Central memory CD8-positive, alpha-beta T cell (primary cell): ENCODE measurements at places on chromosomes 13 and 19.

- no peak for DNase-seq
Measured at GRCh38 chr19:47005164-47005641, 14.4 kb upstream of the NPAS1 start.

- DNase-seq = no peak
Measured at GRCh38 chr19:50377051-50377461, 799 bp downstream of the NR1H2 start.

- DNase-seq = no peak
Measured at GRCh38 chr13:34696296-34696695, 245.8 kb upstream of the NBEA start.

GRCh38 chr13:99893567-99893966 is 78.0 kb downstream of the ZIC5 start:
- no peak for DNase-seq

DNA sequence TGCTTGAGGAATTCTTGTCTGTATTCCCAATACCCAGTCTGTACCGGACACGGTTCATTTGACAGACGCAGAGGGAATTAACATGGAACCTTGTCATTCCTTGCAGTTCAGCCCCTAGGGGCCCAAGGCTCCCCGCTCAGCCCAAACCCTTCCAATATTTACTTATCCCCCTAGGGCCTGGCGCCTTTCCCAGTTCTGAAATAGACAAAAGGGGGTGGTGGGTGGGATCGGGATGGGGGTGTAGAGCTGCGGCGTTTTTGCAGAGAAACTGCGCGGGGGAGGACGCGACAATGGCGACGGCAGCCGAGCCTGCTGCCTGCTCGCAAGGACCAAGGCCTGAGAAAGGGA is 583 bp downstream of the AKAP8L start:
- no peak for DNase-seq

DNA sequence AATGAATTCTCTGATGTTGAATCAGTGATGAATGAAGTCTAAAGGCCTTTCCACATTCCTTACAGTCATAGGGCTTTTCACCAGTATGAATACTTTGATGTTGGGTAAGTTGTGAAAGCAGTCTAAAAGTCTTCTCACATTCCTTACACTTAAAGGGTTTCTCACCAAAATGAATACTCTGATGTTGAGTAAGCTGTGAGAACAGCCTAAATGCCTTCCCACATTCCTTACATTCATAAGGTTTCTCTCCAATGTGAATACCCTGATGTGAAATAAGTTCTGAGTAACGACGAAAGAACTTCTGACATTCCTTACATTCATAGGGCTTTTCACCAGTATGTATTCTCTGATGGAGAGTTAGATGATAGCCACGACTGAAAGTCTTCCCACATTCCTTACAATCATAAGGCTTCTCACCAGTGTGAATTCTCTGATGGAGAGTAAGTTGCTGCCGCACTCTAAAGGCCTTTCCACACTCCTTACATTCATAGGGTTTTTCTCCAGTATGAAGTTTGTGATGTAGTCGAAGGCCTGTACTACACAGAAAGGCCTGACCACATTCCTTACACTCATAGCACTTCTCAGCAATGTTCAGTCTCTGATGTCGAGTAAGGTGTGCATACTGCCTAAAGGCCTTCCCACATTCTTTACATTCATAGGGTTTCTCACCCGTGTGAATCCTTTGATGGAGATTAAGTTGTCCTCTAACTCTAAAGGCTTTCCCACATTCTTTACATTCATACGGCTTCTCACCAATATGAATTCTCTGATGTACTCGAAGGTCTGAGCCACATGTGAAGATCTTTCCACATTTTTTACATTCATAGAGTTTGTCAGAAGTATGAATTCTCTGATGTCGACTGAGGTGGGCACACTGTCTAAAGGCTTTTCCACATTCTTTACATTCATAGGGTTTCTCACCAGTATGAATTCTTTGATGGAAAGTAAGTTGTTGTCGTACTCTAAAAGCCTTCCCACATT is 19.9 kb downstream of the ZFP30 start:
- no peak for DNase-seq

DNA sequence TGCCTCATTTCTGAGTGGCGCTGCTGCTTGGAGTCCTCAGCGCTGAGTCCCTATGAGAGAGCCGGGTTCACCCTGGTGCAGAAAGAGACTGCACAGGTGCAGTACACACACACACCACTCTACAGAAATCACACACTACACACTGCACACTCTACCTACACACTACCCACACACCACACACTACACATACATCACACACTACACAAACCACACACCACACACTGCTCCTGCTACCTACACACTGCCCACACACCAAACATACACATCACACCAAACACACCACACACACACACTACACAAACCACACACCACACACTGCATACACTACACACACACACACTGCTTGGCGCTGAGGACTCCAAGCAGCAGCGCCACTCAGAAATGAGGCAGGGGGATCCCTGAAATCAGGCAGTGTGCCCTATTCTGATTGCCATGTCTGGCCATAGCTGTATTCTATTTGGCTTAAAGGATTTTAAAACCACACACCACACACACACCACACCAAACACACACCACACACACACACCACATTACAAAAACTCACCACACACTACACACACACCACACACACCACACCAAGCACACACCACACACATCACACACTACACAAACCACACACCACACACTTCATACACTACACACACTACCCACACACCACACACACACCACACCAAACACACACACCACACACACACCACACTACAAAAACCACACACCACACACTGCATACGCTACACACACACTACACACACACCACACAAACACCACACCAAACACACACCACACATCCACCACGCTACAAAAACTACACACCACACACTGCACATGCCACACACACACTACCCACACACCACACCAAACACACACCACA is 4.9 kb downstream of the MAG start:
- no peak for DNase-seq

DNA sequence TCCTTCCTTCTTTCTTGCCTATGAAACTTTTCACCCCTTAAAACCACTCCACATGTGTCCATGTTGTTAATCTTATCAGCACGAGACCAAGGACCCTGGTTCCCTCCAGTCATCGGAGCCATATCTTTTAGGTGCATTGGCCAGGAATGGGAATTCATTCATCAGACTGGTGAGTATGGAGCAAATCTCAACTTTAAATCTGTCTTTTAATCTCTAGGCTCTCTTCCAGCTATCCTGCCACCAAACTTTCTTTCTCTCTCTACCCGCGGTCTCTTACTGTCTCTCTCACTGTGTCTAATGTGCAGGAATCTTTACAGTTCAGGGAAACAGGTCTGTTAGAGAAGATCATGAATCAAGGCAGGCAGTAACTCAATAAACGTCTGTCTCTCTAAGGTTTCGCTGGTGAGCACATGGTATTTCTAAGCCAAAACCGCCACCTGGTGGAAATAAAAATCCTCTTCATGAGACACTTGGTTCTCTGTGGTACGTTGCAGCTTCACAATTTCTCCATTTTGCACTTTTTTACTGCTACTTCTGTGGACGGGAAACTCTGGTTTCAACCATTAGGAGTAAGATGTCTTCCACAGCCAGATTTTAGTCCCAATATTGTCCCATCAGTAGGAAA is 16.1 kb downstream of the LGALS16 start:
- DNase-seq = no peak

- DNase-seq = no peak
Measured at GRCh38 chr13:110536006-110536693, 25.4 kb downstream of the RAB20 start.

- no peak for DNase-seq
Measured at GRCh38 chr13:28820099-28821051, at the start of gene MTUS2. TSS of gene MTUS2 (plus strand) at chr13:28820339.

GRCh38 chr13:44668688-44669087 is 92.6 kb upstream of the TSC22D1 start:
- DNase-seq = no peak

GRCh38 chr13:75090872-75091615 is 390.9 kb downstream of the TBC1D4 start:
- DNase-seq = no peak

DNA sequence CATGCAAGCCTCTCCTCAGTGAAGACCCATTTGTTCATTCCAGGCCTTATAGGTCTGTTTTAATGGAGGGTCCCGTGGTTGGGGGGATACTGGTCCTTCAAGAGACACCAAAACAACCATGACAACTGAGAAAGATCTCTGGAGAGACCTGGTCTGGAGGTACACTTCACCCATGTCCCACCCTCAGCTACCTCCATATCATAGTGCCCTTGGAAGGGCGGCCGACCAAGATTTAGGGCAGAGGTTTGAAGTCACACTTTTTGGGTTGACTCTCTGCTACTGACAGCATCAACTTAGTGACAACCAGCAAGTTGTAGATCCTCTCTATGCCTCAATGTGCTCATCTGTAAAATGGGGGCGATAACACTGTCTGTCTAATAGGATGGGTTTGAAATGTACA is 177.3 kb downstream of the TSHZ3 start:
- DNase-seq = no peak

GRCh38 chr19:3309724-3310123 is 56.7 kb upstream of the NFIC start:
- DNase-seq = no peak

GRCh38 chr13:31192306-31192705 is 7.5 kb upstream of the B3GLCT start:
- no peak for DNase-seq

DNA sequence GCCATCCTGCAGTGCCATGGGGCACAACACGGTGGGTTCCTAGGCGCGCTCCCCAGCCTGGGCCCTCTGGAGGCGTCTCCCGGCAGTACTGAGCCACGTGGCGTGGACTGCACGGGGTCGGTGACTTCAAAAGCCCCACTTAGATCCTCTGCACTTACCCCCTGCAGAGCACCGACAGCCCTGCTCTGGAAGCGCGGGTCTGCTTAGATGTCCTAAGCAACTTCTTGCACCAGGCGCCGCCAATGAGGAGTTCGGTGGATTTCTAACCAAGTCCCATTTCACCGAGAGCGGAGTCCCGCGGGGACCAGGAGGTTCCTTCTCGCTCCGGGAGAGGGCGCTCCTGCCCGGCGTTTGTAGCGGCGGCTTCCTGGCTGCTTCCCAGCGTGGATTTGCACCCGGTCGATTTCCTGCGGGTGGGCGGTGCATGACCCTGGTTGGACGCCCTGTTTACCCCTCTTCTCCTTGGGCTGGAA is 25.2 kb upstream of the ZNF845 start:
- no peak for DNase-seq

- DNase-seq = no peak
Measured at GRCh38 chr19:17411801-17412200, 6.4 kb upstream of the BST2 start.

DNA sequence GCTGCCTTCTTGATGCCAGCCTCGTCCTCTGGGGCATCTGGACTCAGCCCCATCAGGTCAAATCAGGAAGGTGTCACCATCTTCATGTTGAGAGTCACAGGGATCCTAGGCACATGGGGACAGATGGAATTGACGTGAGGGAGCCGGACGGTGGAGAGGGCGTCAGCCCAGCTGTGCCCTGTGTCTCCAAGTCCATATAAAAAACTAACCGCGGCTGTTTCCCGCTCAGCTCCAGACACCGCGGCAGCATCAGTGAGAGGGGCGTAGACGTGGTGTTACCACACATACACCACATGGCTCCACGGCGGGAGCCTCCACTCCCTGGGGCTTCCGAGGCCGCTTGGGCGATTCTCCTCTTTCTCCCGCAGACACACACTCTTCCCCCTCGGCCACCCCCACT is 5.6 kb upstream of the PRR36 start:
- DNase-seq = no peak

GRCh38 chr13:44280456-44280855 is 93.2 kb upstream of the SERP2 start:
- no peak for DNase-seq

DNA sequence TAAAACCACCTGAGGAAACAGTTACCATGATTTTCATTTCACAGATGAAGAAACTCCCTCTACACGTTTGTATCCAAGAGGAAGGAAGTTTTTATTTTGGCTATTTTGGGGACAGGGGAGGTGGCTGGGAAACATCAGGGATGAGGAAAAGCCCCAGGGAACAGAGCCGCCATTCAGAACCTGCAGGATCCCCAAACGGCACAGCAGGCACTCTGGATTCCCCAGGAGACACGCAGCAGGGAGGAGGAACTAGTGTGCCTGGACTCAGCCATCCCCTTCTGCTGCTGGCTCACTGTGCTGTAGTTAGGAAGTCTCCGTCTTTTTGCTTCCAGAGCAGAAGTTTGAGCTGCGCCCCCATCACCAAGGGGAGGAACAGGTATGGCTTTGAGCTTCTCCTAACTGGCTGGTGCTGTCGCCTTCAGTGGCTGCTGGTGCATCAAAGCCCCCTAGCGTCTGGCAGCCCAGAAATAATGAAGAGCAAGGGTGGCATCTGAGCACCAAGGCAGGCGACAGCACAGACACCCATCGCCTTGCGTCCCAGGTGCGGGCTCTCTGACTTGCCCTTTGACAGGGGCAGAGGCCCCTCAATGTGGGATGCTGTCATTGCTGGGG is 4.2 kb downstream of the NAPA start:
- DNase-seq = no peak

DNA sequence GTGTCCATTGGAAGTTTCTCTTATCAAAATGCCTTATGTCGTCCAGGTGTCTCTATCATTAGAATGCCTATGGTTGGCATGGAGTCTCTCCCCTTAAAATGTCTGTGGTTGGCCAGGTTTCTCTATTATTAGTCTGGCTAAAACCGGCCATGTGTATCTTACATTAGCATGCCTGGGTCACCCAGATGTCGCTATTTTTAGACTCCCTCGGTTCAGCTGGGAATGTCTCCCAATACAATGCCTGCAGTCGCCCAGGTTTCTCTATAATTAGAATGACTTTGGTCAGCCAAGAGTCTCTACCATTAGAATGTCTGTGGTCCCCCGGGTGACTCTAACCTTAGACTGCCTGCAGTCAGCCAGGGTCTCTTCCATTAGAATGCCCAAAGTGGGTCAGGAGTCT is 1536.1 kb downstream of the UQCRFS1 start:
- DNase-seq = no peak

DNA sequence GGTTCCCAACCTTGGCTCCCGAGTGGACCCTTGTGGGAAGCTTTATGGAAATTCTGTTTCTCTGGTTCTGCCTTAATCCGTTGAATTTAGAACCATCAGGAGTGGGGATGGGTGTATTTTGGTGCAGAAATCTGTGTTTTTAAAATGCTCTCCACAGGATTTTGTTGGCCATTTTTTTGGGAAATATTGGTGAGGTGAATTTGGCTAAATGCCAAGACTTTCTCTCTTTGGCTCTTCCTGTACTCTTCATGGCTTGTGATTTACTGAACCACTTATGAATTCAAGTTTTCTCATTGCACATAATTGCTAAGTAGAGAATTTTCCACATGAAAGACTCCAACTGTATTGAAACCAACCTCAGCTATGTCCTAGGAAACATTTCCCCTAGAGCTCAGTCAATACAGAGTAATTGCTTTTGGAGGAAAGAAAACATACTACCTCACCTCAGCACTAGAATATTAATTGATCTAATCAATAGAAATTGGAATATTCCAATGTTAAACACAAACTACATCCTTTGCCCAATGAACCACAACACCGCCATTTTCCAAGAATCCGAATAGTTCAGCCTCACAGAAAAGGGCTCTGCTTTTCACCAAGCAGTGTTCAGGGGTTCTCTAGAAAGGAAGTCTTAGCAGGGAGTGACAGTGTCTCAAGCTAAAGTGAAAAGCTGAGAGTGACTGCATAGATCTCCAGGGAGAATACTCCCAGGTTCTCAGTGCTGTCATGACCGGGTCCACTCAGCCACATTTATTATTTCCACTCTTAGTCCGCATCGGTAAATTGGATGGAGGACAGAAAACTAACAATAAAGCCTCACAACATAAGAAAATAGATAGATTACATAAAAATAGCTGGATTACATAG is 60.3 kb downstream of the ERCC5 start:
- DNase-seq = no peak

GRCh38 chr13:110869805-110870706 is 44.8 kb downstream of the ANKRD10 start:
- DNase-seq = no peak

GRCh38 chr19:41192574-41193429 is at the start of gene CYP2S1:
TSS of gene CYP2S1 (plus strand) at chr19:41193219. CDS start at chr19:41193265, 46 bp downstream.
- no peak for DNase-seq
